PC-9 (cell line): ENCODE measurements at places on chromosomes 3 and 15. TPM values are rescaled to one million over a fixed set of nuclear protein-coding genes. Genes with fewer than 3 reads are reported as not detected.

DNA sequence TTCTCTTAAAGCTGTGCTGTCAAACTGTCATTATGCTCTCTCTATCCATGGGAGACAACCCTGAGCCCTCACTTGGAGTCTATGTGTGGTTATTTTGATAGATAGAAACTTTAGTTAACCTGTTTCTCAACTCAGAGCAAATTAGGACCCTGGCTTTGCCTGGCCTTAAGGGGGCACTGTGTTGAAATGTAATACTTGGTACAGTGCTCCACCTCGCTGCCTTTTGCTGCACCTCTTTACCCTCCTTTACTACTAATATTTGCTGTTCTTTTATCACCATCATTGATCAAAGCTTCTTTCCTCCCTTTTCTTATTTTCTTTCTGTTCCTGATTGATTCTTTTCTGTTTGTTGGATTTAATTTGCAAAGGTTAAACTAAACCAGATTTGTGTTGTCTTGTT, 34.3 kb downstream of the STT3B start:
- no peak overlapping the region for H3K4me3 ChIP-seq
- H3K27ac ChIP-seq: no peak overlapping the region
- H3K36me3 ChIP-seq: no peaks in the 10 kb centered on the region
- DNase-seq: no peak

GRCh38 chr3:62084558-62084957, 288.8 kb downstream of the FEZF2 start:
- H3K27me3 ChIP-seq: no peaks in the 10 kb centered on the region
- DNase-seq: peak; percentile 72
- H3K36me3 ChIP-seq: no peaks in the 10 kb centered on the region
- peak overlapping the region; percentile 42 for H3K27ac ChIP-seq

GRCh38 chr3:38544926-38545325, 48.8 kb downstream of the EXOG start:
- H3K27me3 ChIP-seq: peaks cover 8% of the 10 kb centered on the region; the same call in 1 of the 2 replicates
- H3K27ac ChIP-seq: no peak overlapping the region
- DNase-seq: no peak
- no peaks in the 10 kb centered on the region for H3K36me3 ChIP-seq

GRCh38 chr15:93543093-93543492, 454.1 kb upstream of the RGMA start:
- H3K4me3 ChIP-seq: no peak overlapping the region
- no peaks in the 10 kb centered on the region for H3K27me3 ChIP-seq
- no peaks in the 10 kb centered on the region for H3K4me1 ChIP-seq
- no peak for DNase-seq
- H3K36me3 ChIP-seq: no peaks in the 10 kb centered on the region
- no peak overlapping the region for H3K27ac ChIP-seq

GRCh38 chr15:23472678-23473077, 25.6 kb upstream of the GOLGA6L2 start:
- H3K4me1 ChIP-seq: no peaks in the 10 kb centered on the region
- H3K27ac ChIP-seq: no peak overlapping the region
- peaks cover 25% of the 10 kb centered on the region for H3K27me3 ChIP-seq
- H3K4me3 ChIP-seq: no peak overlapping the region
- DNase-seq: no peak

DNA sequence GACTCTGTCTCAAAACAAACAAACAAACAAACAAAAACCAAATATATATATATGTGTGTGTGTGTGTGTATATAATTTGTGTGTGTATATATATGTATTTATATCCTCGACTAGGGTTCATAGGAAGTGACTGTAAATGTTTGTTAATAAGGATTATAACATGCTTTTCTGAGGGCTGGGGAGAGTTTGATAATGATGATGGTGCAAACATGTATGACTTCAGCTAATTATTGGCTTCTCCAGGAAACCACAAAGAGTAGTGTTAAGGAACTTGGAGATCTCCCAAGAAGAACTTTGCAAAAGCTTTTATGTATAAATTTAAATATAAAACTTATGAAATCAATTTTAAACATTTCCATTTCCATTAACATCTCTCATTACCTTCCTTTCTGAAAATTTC, 3.9 kb upstream of the OPA1 start:
- no peaks in the 10 kb centered on the region for H3K27me3 ChIP-seq
- no peaks in the 10 kb centered on the region for H3K36me3 ChIP-seq
- H3K27ac ChIP-seq: no peak overlapping the region
- peaks cover 23% of the 10 kb centered on the region for H3K4me1 ChIP-seq

DNA sequence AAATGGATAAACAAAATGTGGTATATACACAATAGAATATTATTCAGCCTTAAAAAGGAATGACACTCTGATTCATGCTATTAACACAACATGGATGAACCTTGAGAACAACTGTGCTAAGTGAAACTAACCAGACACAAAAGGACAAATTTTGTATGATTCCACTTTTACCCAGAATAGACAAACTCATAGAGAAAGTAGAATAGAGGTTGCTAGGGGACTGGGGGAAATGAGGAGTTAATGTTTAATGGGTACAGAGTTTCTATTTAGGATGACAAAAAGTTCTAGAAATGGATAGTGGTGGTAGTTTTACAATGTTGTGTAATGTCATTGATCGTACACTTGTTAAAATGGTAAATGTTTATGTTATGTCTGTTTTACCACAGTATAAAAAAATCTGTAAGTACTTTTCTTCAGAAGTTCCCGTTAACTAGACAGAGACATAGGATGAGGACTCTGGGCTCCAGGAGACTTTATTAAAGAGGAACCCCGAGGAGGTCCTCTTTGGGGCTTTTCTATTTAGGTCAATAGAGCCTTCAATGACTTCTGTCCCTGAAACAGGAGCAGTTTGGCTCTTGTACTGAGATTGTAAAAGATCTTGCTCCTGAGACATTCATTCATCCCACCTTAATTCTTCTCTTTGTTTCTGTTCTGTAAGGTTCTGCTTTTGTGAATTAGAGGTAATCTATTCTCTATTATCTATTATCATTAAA, 24.5 kb downstream of the ABHD6 start:
- DNase-seq: no peak
- H3K27me3 ChIP-seq: no peaks in the 10 kb centered on the region
- H3K4me1 ChIP-seq: peaks cover 13% of the 10 kb centered on the region
- H3K4me3 ChIP-seq: no peak overlapping the region
- no peak overlapping the region for H3K27ac ChIP-seq
- H3K36me3 ChIP-seq: no peaks in the 10 kb centered on the region

- no peaks in the 10 kb centered on the region for H3K4me1 ChIP-seq
- no peaks in the 10 kb centered on the region for H3K36me3 ChIP-seq
- no peak overlapping the region for H3K27ac ChIP-seq
- peak; percentile 24 for DNase-seq
- no peaks in the 10 kb centered on the region for H3K27me3 ChIP-seq
- H3K4me3 ChIP-seq: no peak overlapping the region
Measured at GRCh38 chr15:74317820-74318375, 49.5 kb downstream of the CYP11A1 start.

ABI3BP gene
- total RNA-seq: 3.4 and 4.2 TPM in 2 replicates

ZNF619 gene
- total RNA-seq: 5.1 and 6.9 TPM in 2 replicates

ISLR gene
- not detected in 2 replicates for total RNA-seq
